ENCODE measurements at places on chromosomes 5 and 9.

DNA sequence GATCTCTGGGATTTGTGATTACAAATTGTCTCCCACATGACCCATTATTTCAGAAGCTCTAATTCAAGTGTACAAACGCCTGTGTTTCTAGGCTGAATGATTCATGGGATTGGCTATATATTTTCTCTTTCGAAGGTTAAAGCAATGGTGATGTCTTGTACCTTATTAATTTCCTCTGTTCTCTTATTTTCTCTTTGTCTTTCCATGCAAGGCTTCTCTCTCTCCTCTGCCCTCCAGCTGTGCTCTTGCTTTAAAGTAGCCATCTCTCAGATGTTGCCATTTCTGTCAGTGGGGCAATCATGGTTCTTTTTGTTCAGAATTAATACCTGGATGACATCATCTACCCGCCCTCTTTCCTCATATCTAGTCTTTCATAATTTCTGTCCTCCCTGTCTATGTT is 184.3 kb upstream of the ATP10B start:
- DNase-seq = no peak

DNA sequence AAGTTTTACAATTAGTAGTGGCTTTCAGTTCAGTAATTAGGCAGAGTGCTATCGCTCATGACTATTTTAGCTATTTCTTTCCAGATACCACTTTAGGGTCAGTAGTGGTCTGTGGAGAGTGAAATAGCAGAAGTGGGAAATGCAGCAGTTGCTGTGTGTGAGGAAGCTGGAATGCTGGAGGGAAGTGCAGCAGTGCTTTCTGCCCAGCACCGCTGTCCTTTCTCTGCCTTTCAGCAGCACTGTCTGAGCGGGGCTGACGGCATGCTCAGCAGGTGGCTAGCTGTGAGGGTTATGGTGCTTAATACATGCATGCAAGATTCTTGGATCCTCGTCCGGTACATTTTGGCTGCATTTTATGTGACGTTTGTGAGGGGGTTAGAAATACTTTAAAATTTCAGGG is 213.9 kb downstream of the PBX3 start:
- DNase-seq = no peak

DNA sequence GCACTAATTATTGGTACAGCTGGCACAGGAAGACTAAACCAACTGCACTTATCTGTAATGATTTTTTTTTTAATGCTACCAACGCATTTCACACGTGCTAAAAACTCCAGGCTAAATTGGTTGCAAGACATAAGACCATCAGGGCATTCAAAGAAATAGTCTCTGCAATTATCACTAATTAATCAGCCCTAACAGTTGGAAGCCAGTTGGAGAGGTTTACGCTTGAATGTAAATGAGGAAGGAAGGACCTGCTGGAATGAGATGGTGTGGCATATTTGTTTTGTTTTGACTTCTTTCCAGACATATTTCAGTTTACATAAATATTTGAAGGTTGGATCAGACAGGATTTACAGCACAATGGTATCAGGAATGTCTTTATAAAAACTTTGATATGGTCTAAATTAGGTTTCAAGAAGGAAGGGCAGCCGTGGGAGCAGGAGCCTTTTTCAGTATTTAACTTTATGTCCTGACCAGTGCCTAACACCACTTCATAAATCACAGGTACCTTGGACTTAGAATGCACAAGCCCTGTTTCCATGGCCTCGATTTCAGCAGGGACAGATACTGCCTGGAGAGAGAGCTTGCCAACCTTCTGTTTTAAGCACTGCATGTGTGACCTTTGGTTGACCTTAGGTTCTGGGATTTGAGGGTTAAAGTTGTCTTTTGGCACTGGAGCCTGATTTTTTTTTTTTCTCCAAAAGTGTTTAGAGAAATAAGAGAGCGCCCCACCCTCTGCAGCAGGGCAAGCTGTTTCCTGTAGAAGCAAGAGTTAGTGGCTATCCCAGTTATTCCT is 199.8 kb upstream of the MAP3K1 start:
- no peak for DNase-seq

DNA sequence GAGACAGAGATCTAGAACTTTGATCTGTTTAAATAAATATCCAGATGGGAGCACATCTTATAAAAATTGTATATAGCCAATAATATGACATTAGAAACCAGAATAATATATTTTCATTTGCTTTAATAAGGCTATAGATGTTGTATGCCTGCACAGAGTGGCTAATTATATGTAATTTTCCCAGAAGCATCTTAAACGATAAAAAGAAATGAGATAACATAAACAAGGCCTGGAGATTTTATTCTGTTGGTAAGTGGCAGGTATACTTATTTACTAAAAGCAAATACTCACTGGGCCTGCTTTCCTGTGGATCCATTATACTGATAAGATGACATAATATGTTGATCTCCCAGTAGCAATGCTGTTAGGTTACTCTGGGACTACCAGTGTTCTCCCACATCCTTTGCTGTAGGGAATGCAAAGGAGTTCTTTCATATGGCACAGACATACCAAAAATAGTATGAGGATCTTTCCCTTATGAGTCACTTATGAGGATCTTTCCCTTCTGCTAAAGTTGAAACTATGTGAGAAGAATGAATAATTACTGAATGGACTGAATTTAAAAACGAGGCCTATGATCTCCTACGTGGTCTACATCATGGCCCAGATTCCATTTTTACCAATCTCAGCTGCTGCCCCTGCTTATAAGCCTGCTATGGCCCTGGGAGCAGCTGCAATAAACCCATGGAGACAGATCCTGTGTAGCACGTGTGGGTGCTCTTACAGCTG is 112.1 kb downstream of the NUDT12 start:
- DNase-seq = no peak

- DNase-seq = no peak
Observed at GRCh38 chr5:96172436-96172835, 210.8 kb upstream of the ELL2 start.

GRCh38 chr5:618450-618849 is 6.3 kb downstream of the CEP72 start:
- no peak for DNase-seq

DNA sequence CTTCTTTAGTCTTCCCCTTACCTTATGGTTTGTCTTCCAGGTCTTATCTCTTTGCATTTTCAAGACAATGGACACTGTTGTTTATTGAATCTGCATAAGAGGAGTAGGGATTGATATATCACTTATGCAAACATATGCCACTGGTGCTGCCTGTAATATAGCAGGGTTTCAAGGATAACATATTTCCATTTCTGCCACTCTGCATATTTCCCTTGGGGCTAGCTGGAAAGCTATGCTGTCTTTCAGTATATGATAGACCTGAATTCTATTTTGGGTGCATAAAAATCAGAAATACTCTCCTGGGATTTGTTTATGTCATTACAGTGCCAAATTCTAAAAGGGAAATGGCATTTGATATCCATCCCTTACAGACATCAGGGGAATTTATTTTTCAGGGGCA is 400.2 kb downstream of the TLR4 start:
- DNase-seq = no peak

GRCh38 chr5:81314581-81314980 is 13.2 kb downstream of the ZCCHC9 start:
- DNase-seq = no peak

DNA sequence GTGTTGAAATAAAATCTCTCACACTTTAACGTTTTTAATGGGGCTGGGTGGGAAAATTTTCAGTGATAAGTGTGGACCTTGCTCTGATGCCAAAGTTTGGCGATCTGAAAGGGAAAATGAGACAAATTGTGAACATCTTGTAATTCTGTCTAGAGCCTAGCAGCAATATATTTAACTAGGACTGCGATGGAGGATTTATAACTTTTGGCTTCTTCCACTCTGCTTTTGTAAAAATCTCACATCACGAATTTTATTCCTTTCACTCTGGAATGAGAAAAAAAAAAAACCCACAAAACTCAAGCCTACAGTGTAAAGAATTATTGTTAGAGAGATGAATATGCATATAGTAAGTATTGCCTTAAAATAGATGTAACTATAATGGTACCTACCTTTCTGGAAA is 19.9 kb downstream of the CCNH start:
- DNase-seq = no peak

- no peak for DNase-seq
Observed at GRCh38 chr9:28770827-28771226, 1197.5 kb upstream of the C9orf72 start.

DNA sequence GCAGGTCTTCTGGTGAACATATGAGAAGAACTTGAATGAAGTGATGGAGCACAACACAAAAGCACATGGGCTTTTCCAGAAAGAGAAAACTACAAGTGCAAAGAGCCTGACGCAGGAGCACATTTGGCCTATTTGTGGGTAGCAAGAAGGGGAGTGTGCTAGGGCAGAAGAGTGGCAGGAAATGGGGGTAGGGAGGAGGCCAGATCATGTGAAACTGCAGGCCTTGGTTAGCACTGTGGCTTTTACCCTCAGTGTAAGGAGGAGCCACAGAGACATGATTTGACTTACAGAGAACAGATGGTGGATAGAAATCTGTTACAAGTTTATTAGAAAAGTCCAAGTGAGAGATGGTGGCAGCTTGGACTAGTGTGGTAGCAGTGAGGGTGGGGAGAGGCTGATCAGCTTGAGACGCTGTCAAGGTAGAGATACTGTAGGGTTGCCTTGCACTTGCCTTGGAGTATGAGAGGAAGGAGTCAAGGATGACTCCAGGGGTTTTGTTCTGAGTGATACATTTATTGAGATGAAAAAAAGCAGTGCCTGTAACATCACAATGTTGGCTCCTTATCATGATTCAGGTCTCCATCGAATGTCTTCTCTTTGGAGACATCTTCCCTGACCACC is 126.7 kb downstream of the PPP2R2B start:
- DNase-seq = no peak

GRCh38 chr5:14734396-14734795 is 69.9 kb downstream of the OTULIN start:
- DNase-seq = no peak

GRCh38 chr9:16832101-16832500 is 38.4 kb downstream of the BNC2 start:
- no peak for DNase-seq

- no peak for DNase-seq
Observed at GRCh38 chr9:91698266-91698665, 251.8 kb downstream of the ROR2 start.

GRCh38 chr9:134378901-134379338 is 52.7 kb downstream of the RXRA start:
- no peak for DNase-seq

GRCh38 chr9:31119890-31120454 is 1264.5 kb upstream of the ACO1 start:
- no peak for DNase-seq

GRCh38 chr5:95655575-95655974 is 9.0 kb downstream of the RFESD start:
- no peak for DNase-seq

DNA sequence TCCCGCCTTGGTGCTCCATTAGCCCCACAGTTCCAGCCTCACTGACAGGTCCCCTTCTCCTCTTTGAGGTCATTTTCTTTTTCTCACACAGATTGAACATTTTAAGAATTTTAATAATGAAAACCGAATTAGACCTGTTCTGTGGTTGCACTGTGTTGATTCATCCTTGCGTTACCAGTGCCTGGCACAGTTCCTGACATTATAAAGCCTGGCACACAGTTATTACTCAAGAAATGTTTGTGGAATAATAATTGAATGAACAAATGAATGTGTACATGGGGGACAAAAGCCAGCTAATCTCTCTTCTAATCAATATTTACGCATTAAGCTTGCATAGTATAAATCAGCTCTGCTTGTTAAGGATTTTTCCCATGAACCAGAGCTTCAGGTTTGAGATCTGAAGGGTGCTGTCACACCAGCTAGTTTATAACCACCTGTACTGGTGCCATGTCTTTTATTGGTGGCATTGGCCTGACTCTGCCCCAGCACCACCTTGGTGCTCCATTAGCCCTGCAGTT is 80.0 kb downstream of the SV2C start:
- DNase-seq = no peak

DNA sequence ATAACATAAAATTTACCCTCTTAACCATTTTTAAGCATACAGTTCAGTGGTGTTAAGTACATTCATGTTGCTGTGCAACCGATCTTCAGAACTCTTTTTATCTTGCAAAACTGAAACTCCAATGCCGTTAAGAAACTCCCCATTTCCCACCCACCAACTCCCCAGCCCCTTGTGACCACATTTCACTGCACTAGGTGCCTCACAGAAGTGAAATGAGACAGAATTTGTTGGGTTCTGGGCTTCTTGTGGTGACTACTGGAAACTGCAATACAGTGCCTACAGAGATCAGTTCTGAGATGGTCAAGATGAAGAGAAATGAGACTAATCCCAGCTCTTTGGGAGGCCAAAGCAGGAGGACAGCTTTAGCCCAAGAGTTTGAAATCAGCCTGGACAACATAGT is 202.1 kb upstream of the SLC30A5 start:
- DNase-seq = no peak

DNA sequence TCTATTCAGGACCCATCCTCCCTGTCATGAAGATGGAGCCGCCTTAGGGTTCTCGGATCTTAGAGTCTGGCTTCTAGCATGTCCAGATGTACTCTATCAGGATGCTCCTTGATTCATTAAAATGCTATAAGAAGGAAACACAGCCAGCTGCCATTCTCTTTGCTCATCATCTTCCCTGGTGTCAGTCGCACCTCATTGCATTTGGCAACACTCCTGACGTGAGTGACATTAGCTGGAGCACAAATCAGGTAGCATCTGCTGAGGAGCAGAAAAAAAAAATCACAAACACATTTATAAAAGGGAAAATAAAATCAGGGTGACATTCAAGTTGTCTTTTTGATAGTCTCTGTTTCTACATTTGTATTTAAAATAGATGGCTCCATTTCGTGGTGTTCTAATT is 226.1 kb upstream of the NMUR2 start:
- no peak for DNase-seq

- no peak for DNase-seq
Observed at GRCh38 chr5:13987843-13988464, 43.5 kb upstream of the DNAH5 start.

DNA sequence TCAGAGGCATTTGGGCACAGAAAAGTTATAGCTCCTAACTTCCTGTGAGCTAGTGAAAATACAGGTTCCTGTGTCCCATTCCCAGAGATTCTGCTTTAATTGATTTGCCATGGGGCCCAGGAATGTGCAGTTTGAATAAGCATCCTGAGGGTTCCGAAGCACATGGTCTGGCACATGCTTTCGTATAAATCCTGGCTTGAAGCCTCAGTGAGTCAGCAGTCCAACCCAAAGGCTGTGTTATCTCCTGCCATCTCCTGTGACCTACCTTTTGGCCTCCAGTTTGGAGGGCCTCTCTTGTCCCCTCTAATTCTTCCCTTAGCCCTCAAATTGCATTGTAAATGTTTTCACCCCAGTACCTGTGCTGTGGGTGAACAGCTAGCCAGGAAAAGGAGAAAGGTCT is 183.8 kb downstream of the NR3C1 start:
- no peak for DNase-seq

DNA sequence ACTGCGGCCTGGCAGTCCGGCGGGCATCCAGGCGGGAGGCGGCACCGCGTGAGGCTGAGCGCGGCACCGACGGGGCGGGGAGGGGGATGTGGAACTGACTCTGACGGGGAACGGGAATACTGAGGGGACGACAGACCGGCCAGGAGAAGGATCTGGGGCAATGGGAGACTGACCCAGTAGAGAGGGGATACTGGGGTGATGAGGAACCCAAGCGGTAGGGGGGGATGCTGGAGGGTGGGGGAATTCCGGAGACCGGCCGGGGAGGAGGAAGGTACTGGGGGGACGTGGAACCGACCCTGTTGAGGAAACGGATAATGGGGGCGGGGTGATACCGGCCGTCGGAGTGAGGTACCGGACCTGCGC is 423 bp downstream of the IPPK start:
- no peak for DNase-seq

GRCh38 chr5:73170522-73170921 is 2.5 kb upstream of the TMEM174 start:
- DNase-seq = no peak

All from activated naive CD4-positive, alpha-beta T cell (primary cell).